ENCODE measurements at places on chromosomes 12 and 14.

- no peak for DNase-seq
Measured at GRCh38 chr14:76617440-76617839, 143.8 kb upstream of the VASH1 start.

DNA sequence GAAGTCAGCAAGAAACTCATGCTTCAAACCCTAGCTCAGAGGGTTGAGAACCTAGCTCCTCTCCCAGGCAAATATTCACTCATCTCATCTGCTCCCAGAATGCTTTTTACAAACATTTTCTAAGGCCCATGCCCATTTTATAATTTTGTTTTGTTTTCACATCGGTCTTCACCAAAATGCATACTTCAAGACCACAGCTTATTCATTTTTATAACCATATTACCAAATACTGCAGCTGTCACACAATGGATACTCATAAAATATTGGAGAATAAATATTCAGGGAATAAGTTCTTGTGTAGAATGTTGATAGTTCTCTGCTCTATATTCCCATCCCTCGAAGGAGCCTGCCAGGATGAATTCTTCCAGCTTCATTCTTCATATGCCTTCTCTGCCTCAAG is 50.8 kb upstream of the HOXC13 start:
- no peak for DNase-seq

DNA sequence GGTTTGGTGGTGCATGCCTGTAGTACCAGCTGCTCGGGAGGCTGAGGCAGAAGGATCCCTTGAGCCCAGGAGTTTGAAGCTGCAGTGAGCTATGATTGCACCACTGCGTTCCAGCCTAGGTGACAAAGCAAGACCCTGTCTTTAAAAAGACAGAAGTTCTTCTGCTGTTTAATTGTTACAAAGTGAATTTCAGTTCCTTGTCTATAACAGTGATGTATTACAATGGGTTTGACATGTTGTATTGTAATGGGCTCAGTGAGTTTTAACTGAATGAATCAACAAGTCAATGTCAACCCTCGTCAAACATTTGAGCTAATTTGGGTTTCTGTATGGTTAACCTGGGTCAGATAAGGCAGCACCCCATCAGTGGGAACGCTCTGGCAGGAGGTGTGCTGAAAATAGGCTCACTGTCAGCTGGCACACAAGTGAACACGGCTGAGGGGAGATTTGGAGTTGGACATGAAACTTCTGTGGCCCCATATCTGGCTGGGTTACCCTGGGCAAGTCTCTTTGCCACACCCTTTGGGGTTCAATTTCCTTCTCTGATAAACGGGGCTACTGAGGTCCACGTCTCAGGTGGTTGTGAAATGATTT is 14.0 kb upstream of the TRPV4 start:
- DNase-seq = no peak

DNA sequence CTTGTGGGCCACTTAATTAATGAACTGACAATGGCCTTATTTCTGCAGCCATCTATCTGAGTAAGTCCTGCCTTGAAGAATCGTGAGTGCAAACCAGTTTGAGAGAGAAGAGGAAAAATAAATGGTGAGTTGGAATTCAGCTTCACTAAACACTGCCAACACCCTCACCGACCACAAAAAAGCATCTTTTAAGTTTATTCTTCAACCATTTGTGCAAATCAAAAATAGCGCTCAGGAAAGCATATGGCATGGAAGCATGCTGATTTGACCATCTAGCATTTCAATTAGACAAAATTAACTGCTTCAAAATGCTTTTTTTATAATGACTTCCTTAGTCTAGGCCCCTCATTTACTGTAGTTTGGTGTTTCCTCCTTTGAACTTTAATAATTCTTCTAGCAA is 294.0 kb downstream of the PPFIA2 start:
- DNase-seq = no peak

GRCh38 chr12:127052511-127053232 is 1214.3 kb upstream of the TMEM132C start:
- DNase-seq = no peak
